ENCODE measurements at places on chromosomes 13 and 19.
A peak's percentile ranks its signal among the peaks of the same experiment; 100 is the strongest.

DNA sequence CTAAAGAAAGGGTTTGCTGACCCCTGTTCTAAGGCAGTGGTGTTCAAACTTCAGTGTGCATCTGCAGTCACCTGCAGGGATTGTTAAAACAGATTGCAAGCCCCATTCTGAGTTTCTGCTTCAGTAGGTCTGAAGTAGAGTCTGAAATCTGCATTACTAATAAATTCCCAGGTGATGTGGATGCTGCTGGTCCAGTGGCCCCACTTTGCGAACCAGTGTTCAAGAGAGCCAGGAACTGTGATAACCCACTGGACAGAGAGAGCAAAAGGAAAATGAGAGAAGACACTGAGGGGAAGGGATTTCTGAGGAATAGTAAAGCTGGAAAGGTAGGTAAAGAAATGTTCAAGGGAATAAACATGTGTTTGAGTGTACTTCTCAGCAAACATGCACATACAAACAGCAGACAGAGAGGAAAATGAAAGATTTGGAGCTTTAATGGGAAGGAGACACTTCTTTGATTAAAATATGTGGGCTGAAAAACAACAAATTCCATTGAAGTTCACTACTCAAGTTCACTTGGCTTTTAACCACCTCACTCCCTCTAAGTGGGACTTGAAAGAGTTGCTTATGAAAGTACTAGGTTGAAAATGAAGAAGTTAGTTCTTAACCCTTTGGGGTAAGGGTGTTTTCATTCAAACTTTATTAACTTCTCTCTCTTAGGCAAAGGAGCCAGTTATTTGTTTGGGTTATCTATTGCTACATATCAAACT is 26.4 kb upstream of the FAM216B start:
- DNase-seq, result no peak

- no peak for DNase-seq
These were observed at the start of gene TMEM145 for GRCh38 chr19:42313096-42313839. TSS of gene TMEM145 (plus strand) at chr19:42313309. CDS start at chr19:42313377, 68 bp downstream.

DNA sequence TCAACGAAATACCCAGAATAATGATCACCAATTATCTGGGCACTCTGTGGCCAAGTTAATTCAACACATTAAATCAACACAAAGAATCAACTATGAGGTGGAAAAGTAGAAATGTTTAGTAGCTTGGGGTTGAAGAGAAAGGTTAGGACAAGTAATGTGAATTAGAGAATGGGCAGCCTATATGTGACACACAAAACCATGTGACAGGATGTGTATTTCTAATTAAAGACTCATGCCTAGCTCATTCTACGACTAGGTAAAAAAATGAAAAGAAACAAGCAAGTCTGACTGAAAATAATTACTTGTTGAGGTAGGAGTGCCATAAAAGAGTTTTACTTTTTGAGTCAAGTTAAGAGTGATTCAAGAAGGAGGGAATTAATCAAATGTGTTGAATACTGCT is 2646.0 kb upstream of the PCDH20 start:
- DNase-seq, result no peak

DNA sequence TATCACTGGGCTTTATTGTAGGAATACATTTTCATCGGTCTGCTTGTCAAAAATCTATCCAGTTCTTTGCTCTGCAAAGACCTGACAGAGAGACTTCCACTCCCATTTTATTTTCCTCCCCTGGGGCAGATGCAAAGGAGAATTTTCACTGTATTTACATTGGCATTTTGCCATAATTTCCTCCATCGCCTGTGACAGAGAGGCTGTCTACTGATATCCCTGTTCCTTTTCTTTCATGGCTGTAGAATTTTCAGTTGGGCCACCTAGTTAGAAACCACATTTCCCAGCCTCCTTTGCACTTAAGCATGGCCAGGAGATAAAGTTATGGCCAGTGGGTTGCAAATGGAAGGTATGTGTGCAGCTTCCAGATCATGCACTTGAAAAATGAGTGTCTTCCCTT is 89.3 kb downstream of the NUFIP1 start:
- DNase-seq, result no peak

- peak; percentile 77 for DNase-seq
These were observed 2.9 kb upstream of the DCUN1D2 start for GRCh38 chr13:113493315-113493951.

- no peak for DNase-seq
These were observed 205.4 kb downstream of the SHISA2 start for GRCh38 chr13:25846222-25846984.

DNA sequence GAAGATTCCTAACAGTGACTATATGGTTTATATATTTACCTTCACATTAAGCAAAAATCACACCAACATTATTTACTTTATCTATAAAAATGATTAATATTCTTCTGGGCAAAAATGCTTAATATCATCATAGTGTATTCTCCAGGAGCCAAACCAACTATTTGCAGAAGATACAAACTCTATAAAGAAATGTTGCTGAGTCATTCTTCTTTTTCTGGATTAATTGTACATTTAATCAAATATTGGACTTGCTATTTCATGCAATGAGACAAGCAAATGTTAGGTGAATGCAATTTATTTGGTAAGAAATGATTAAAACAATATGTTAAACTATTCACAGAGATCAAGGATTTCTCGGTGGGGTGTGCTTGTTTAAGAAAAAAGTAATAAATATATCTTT is 1075.8 kb downstream of the PCDH9 start:
- DNase-seq, result no peak

GRCh38 chr13:113425941-113426590 is 27.2 kb downstream of the ADPRHL1 start:
- no peak for DNase-seq

DNA sequence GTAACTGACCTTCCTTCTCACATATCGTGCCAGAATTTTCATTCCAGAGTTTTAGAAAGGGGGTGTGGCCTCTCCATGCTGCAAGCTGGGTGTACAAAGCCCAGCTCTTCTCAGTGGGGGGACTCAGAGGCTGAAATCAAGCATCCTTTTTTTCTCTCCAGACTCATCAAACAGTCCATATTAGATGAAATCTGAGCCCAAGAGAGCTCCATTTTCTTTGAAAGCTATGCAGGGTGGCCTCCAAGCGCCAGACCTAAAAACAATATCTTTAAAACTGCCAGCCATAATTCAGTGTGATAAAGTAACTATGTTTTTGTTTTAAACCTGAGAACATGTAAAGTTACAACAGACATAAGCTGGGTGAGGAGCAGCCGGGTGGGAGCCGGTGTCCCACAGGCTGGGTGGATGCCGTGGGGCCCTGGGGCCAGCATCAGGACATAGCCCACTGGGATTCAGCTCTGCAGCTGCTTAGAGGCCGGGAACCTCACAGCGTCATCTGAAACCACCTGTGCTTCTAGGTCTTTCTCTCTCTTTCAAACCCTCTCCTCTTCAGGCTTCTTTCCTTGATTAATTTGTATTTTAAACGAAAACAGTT is 249.2 kb downstream of the ZNF536 start:
- no peak for DNase-seq

DNA sequence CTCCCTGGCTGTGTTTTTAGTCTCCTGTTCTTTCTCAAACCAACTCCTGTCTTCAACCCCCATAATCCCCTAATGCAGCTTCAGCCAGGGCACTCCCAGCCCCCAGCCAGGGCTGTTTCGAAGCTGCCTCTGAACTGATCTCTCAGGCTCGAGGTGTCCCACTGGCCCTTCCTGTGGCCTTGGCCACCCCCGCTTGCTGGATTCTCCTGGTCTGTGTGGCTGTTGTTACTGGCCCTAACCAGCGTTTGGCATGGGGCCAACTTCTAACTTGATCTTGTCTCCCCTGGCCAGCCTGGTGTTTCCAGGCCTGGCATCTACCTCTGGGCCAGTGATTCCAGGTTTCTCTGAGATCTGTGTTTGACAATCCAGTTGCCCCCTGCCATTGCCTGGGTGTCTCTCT is 11.0 kb downstream of the XAB2 start:
- no peak for DNase-seq

GRCh38 chr13:52164989-52165388 is 5.6 kb upstream of the NEK3 start:
- DNase-seq, result no peak

- no peak for DNase-seq
These were observed 4.1 kb downstream of the TLE2 start for GRCh38 chr19:3024870-3025548.
